ENCODE measurements at places on chromosomes 1 and 21.

GRCh38 chr1:197415221-197415620, 147.2 kb downstream of the CRB1 start:
- DNase-seq, result no peak

DNA sequence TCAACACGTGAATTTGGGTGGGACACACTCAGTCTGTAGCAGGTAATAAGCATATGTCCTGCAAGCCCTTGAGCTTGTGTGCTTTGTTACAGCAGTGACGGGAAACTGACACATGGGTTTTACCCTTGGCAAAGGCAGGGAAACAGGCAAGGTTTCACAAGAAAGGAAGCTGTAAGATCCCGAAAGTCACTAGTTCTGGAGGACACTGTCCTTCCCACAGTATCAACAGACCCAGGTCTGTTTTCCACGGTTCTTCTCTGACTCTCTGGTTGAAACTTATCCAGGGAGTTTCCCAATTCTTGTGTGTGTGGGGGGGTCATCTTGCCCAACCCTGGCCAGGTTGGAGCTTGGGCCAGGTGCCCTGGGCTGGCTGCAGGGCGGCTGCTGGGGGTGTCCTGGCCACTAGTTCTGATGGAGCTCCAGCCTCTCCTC, 29.3 kb upstream of the ZBTB21 start:
- DNase-seq, result no peak

DNA sequence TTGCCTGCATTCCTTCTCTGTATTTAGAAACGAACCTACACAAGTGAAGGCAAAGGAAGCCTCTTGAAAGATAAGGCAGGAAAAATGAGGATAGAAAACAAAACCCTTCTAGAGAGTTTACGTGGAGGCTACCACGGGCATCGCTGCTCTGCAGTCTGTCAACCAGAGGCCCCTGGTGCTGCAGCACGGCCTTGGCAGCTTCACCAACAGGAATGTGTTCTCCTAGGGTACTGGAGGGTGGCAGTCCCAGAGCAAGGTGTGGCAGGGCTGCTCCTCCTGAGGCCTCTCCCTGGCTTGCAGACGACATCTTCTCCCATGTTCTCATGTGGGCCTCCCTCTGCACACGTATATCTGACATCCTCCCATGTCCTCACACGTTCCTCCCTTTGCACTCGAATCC, 57.6 kb upstream of the SAMD11 start:
- no peak for DNase-seq

- peak; percentile 67 for DNase-seq
Observed at GRCh38 chr1:180358649-180359048, 128.6 kb downstream of the LHX4 start.

- DNase-seq, result no peak
Observed at GRCh38 chr1:1058921-1059493, 15.1 kb downstream of the RNF223 start.

DNA sequence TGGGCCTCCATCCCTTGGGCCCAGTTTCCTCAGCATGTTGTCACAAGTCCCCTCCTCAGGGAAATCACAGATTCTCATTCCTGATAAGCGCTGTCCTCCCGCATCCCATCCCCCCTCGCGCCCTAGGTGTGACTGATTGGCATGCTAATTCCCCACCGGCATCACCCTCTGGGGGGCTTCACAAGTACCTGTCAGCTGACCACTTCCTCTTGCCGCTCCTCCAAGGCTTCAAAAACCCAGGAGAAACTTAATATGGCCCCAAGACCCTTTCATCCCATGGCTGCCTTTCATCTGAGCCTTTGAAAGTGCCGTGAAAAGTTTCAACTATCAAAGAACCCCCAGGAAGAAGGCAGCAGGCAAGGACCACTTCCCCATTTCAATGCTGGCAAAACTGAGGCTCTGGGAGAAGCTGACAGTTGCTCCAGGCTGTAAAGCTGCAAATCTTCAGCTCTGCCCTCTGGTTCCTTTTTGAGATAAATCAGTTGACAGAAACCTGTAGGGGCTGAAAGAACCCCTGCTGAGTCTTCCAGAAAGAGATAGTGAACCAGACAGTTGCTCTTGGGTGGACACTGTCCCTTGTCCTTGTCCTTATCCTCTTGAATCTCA, 12.8 kb upstream of the MIXL1 start:
- DNase-seq, result no peak

- DNase-seq, result no peak
Observed at GRCh38 chr1:181124291-181124751, 35.8 kb downstream of the IER5 start.

GRCh38 chr1:34851431-34852105, 8.0 kb downstream of the SMIM12 start:
- DNase-seq, result no peak
